ENCODE measurements at places on chromosomes 12 and 14.
A peak's percentile ranks its signal among the peaks of the same experiment; 100 is the strongest.

- peak; percentile 42 for DNase-seq
These were observed 764.3 kb downstream of the NOVA1 start for GRCh38 chr14:25833341-25834126.

DNA sequence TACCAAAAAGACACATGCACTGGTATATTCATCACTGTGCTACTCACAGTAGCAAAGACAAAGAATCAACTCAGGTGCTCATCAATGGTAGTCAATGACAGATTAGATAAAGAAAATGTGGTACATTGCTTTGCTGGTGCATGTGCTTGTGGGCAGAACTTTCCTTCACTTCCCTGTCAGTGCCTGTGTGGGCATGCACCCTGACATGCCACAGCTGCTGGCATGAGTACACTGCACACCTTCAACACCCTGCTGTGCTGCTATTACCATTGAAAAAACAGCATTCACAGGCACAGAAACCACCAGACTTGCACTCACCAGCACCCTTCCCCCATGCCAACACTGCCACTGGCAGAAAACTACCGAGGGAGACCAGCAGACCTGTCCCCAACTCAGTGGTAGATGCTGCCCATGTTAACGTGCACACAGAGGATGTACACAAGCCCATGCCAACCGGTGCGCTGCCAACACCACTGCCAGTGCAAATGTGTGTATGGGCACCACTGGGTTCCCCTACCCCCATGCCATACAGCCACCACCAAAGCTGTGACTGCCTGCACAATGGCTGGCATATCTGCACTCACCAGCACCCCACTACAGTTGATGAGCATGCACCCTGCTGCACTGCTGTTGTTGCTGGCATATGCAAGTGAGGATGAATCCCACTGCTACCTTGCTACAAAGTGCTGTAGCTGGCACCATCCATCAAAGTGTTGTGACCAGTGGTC, 57.4 kb downstream of the APOBEC1 start:
- DNase-seq, result no peak

DNA sequence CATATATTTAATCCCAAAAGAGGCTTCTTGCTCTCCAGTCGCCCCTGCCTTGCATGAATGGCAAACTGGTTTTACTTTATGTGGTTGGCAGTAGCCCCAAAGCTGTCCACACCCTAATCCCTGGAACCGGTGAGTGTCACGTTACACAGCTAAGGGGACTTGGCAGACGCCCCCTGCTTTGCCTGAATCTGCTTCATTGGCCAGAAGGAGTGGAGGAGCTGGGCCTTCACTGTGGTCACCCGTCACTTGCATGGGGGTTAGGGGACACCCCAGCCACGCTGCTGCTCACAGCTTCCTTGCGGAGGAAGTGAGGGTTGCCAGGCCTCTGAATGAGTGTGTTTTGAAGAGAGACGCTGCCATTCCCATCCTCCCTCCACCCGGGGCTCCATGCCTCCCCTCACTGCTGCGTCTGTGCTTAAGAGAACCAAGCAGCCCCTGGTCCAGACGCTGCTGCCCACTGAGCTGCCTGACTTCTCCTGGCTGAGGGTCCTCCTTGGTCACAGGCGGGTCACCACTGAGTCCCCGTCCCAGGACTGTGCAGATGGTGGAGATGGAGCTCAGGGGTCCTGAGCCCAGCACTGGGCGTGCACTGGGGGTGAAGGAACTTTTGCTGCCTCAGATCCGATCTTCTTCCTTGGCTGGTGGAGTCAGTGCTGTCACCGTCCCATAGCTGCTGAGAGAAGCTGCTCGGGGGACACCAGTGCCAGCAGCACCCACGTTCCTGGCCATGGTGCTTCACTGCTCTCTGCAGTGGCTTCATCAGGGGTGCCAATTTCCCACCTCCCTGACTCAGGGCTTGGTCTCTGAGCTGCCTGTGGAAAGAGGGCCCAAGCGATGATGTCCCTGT, 39.8 kb downstream of the GALNT9 start:
- DNase-seq, result no peak

- DNase-seq, result no peak
These were observed 39.7 kb upstream of the TBX5 start for GRCh38 chr12:114445401-114446323.

- DNase-seq, result no peak
These were observed 16.8 kb upstream of the NFYB start for GRCh38 chr12:104154806-104155205.

DNA sequence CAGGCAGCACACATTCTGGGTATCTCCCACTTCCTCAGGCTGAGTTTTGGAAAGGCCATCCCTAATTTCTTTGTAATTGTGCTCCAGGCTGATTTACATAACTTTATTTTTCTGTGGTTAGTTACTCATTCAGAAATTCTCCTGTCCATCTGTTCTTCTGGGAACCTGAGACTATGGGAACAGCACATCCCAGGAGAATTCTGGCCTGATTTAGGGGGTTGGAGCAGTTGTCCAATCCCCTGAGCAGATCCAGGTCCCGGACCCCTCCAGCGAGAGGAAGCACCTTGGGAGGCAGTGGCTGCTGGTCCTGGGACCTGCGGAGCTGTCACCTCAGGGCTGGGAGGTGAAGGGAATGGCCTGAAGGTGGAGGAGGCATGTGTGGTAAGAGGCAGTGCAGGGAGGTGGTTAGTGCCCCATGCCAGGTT, 40.4 kb downstream of the TSPAN9 start:
- no peak for DNase-seq

- DNase-seq, result no peak
These were observed 40.3 kb downstream of the SLC38A2 start for GRCh38 chr12:46332260-46332659.

DNA sequence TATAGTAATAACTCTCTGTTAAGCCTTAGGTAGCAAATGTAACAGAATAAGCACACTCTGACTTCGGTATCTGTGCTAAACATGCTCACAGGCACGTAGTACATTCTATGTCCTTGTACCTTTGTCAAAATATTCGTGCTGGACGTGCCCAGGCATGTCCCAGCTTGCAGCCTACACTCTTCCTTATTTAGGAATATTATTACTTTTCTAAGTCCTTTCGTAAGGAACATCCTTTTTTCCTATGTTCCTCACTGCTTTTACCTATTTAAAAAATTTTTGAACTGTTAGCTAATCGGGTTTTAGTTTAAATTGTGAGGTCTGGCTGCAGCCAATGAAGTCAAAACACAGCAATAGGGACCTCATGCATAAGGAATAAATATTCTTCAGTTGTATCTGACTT, 24.1 kb upstream of the UBC start:
- no peak for DNase-seq

GRCh38 chr14:72560331-72560730, 333.6 kb downstream of the DPF3 start:
- DNase-seq, result no peak

GRCh38 chr12:76555231-76555767, 4.3 kb downstream of the OSBPL8 start:
- DNase-seq, result no peak
